ENCODE measurements at places on chromosomes 12 and 14.

DNA sequence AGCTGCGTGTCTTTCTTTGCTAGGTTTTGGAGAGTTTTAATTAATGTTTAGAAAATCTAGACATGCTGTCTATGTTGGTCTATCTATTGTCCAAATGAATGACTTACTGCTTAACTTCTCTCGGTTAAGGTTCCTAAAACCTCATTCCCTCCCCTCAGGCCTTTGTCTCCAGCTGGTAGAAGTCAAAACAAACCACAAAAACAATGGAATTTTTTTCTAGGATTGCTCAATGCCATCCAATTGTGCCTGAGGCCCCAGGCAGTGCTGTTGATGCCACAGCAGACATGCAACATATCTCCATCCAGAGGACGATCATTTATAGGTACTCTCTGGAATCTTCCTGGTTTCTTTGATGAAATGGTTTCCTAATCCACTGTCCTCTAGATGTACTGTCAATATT is 448.2 kb upstream of the TBX3 start:
- no peak for DNase-seq

- DNase-seq = no peak
Measured at GRCh38 chr12:87985069-87985675, 44.0 kb downstream of the C12orf50 start.

- no peak for DNase-seq
Measured at GRCh38 chr14:75167325-75167724, 9.1 kb downstream of the TMED10 start.

GRCh38 chr14:90574188-90575131 is 177.6 kb downstream of the CALM1 start:
- no peak for DNase-seq

- no peak for DNase-seq
Measured at GRCh38 chr12:65618588-65618987, 205.7 kb upstream of the HMGA2 start.

DNA sequence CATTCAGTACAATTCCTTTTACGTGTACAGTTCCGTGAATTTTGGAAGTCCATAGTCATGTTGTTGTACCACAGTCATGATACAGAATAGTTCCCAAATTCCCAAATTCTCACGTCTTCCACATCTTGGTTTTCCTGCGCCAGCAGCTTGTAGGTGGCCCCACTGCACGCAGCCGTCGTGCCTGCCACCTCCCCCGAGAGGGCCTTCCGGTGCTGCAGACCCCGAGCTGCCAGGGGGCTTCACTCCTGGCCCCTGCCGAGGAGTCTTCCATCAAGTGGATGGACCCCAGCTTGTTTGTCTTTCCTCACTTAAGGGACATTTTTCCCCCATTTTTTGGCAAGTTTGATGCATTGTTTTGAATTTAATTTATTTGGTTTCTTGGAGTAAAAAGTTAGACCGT is 16.8 kb downstream of the MTA1 start:
- DNase-seq = no peak

GRCh38 chr12:6825398-6826124 is 2.6 kb upstream of the P3H3 start:
- DNase-seq = peak; percentile 92

DNA sequence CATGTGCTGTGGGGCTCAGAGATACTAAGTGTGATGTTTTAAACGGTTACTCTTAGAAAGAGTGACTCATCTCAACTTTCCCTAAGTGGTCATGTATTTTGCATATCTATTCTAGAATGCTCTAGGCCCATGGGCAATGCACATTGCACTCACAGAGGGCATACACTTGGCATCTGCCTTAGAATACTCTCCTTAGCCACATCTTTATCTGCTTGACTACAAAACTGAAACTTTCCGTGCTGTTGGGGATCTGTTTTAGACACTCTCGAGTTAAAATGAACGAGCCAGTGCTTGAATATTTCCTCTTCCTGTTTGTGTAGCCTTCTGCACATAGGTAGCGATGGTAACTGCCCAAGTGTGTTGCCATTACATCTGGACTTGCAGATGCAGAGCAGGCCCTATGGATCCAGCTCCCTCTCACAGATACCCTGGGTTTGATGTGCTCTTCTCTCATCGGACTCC is 180.5 kb downstream of the CAND1 start:
- DNase-seq = no peak

DNA sequence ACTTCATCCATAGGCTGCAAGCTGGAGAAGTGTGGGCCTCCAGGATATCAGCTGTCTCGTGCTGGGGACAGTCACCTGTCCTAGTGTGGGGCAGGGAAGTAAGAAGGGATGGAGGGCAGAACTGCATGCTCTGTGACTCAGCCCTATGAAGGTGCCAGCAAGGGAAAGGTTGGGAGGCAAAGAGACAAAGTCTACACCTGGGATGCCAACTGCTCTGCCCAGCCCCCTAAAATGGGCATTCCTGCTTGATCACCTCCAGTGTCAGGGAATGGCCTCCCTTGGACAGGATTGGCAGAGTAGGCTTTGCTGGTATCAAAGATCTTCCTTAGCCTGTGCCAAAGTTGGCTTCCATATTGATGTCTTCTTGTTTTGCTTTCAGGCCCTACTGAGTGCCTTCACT is 335.0 kb downstream of the BCL11B start:
- no peak for DNase-seq

DNA sequence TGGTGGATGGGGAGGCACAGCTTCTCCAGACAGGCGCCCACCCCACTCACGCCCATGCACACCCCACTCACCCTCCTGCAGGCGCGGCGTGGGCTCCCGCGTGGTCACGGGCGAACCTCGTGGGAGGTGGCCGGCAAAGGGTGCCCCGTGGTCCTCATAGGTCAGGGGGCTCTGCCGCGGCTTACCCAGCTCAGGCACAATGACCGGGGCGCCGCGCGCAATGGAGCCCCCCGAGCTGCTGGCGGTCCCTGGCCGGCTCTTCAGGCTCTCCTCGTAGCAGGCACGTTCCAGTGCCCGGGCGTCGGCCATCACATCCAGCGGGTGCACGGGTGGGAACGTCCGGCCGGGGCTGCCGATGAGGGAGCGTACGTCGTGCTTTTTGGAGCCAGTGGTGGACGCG is 49.6 kb downstream of the RFLNA start:
- DNase-seq = no peak
